ENCODE measurements at places on chromosomes 1 and 21.

DNA sequence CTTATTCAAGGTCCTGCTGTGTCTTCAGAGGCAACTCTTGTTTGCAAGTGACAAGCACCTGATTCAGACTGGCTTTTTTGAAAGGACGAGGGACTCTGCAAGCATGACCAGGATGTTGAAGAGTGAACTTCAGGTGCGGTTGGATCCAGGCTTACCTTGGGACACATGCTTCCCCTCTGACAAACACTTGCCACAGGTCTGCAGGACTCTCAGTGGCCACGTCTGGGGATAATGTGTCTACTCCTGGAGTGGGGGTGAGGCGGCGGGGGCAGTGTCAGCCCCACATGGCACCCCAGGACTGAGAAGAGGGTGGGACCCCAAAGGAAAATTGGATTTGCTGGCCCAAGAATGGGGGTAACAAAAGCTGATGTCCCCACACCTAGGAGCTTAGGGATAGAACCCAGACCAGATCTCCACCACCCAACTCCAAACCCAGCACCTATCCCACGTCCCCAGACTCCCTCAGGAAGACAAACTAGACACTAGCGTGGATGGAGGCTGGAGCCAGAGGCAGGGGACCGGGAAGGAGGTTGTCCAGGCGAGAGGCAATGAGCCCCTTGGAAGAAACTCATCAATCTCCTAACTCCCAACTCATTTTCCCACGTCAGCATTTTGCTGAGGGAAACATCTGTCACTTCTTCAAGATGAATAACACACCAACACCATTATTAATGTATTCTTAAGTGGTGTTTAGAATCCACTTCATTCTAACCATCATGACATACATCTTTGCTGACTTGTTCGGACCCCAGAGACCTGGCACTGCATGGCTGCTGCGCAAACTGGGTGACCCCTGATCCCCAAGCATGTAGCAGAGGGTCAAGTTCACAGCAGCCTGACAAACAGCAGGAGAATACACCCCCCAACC lies 32.0 kb upstream of the LAPTM5 start:
- peaks cover 3% of the 10 kb centered on the region for H3K4me1 ChIP-seq
- no peak overlapping the region for H3K4me3 ChIP-seq
- no peaks in the 10 kb centered on the region for H3K27me3 ChIP-seq

DNA sequence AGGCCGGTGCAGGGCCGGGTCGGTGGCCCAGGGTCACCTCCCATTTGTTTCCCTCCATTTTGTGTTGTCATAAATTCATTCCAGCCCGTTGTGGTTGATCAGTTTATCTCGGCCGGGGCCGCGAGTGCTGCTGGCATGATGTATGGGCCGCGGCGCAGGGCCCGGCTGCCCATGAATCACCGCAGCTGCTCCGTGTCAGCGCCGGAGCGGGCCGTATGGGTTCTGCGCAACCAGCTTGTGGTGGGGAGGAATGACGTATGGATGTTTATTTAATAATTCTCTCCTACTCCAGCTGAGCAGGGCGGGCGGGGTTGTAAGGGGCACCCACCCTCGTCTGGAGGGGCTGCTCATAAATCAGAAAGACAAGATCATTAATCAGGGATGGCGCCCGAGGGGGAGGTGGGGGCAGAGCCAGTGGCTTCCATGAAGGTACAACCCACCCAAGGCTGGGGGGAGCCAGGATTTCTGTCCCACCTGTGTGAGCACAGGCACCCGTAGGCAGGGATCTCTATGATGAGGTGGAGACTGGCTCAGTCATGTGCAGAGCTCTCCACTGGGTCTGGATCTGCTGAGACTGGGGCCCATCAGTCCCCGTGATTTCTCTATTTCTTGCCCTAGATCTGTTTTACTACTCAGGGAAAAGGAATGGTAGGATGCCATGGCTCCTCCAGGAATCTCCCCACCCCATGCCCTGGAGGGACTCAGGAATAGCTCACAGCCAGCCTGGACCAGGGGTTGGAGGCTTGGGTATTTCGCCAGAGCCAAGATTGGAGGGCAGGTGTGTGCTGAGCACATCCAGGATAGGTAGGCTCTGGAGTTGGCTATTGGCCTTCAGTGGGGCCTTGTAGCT lies 27.8 kb downstream of the TMEM53 start:
- no peaks in the 10 kb centered on the region for H3K27me3 ChIP-seq
- no peak overlapping the region for H3K4me3 ChIP-seq
- peaks cover 11% of the 10 kb centered on the region for H3K4me1 ChIP-seq
- H3K36me3 ChIP-seq: peaks cover 79% of the 10 kb centered on the region
- DNase-seq: no peak

- H3K4me3 ChIP-seq: no peak overlapping the region
- no peaks in the 10 kb centered on the region for H3K36me3 ChIP-seq
- no peaks in the 10 kb centered on the region for H3K4me1 ChIP-seq
- no peaks in the 10 kb centered on the region for H3K27me3 ChIP-seq
- DNase-seq: no peak
Observed at GRCh38 chr1:70656361-70656760, 245.3 kb downstream of the CTH start.

- no peaks in the 10 kb centered on the region for H3K36me3 ChIP-seq
- H3K27me3 ChIP-seq: no peaks in the 10 kb centered on the region
- peaks cover 3% of the 10 kb centered on the region for H3K4me1 ChIP-seq
- no peak overlapping the region for H3K27ac ChIP-seq
Observed at GRCh38 chr21:14452031-14452726, 69.2 kb upstream of the HSPA13 start.

DNA sequence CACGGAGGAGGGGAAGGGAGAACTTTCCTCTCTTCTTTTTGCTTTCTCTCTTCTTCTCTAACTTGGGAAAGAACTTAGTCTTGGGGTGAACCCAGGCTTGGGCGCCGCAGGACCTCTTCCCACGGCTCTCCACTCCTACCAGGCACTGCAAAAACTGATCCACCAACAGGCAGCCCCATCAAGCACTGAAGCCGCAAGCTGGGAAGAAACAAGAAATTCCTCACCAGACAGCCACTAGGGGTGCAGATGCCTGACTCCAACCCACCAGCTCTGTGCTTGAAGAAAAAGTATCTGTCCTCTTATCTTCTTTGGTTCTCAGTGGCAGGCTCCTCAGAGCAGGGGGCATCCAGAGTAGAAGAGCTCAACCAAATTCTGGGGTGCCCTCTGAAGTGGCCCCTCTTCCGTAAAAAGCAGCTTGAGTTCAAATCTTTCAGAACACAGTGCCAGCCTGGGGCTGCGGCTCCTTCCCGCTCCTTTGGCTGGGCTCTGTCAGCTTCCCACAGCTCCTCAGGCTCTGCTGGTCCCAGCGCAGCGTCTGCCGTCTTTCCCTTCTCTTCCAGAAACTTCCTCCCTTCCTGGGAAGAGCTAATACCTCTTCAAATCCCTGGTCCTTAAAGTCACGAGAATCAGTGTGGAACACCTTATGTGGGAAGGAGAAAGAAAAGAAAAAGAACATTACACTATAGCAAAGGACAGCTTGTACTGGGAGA lies 2.4 kb downstream of the SLC41A1 start:
- no peaks in the 10 kb centered on the region for H3K4me1 ChIP-seq
- H3K27ac ChIP-seq: no peak overlapping the region
- H3K27me3 ChIP-seq: peaks cover 8% of the 10 kb centered on the region
- DNase-seq: peak; percentile 81
- peaks cover 12% of the 10 kb centered on the region for H3K36me3 ChIP-seq

DNA sequence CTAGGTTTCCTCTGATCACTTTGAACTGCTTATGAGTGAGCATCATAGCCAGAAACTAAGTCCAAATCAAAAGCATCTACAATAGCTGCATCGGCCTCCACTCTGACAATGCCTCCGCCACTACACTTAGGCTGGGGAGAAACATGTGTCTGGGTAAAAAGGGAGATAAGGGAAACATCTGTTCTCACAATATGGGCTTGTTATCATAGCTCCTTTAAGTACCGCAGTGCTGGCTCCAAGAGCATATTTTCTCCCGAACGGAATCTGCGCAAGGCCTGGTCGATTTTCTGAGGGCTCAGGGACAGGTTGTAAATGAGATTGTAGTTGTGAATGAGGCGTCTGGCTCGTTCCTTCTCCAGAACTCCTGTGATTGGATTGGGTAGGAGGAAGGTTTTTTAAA lies 63.9 kb upstream of the CYP2J2 start:
- no peak overlapping the region for H3K27ac ChIP-seq
- no peaks in the 10 kb centered on the region for H3K4me1 ChIP-seq
- no peaks in the 10 kb centered on the region for H3K36me3 ChIP-seq
- DNase-seq: no peak
- no peaks in the 10 kb centered on the region for H3K27me3 ChIP-seq

DNA sequence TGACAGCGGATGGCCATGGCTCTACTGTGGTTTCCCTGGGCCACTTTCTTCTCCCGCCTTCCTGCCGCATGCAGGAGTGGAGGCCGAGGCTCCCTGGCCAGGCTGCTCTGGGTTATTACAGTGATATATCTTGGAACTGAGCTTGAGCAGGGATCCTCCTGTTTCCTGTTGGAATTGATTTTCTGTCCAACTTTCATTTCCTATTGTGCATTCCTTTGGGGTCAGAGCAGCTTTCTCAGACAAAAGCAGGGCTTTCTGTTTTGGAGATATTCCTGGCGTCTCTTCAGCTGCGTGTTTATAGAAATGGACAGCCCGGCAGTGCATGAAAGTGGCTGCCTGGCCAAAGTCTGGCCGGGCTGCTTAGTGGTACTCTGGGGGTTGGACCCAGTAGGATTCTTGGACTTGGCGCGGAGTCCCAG lies 146.4 kb downstream of the KIF26B start:
- no peak for DNase-seq
- no peaks in the 10 kb centered on the region for H3K27me3 ChIP-seq
- no peak overlapping the region for H3K4me3 ChIP-seq
- no peaks in the 10 kb centered on the region for H3K4me1 ChIP-seq

DNA sequence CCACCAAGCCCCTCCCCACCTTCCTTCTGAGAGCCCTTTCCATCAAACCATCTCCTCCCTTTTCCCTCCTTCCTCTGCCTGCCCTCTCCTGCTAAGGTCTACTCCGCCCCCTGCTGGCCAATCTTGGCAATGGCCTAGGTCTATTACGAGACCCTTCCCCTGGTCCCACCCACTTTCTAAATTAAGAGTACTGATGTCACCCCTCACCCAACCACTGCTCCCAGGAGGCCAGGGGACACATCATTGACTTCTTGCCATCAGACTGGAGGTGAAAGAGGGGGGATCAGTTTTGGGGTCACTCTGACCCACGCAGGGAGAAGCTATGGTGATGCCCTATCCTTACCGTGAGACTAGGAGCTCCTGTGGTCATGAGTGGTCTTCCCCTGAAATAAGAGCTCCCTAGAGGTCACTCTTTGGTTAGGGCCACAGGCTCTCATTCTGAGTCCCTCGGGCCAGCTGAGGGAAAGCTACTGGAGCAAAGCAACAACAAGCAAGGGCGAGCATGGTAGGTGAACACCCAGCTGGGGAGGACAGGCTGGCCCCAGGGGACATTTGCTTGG lies 34.6 kb upstream of the S100A7 start:
- H3K27ac ChIP-seq: no peak overlapping the region
- no peaks in the 10 kb centered on the region for H3K4me1 ChIP-seq
- DNase-seq: peak; percentile 99
- H3K4me3 ChIP-seq: no peak overlapping the region

- H3K4me3 ChIP-seq: no peak overlapping the region
- no peaks in the 10 kb centered on the region for H3K27me3 ChIP-seq
- no peaks in the 10 kb centered on the region for H3K4me1 ChIP-seq
- DNase-seq: no peak
- H3K36me3 ChIP-seq: no peaks in the 10 kb centered on the region
Observed at GRCh38 chr1:79117376-79117775, 110.8 kb upstream of the ADGRL4 start.

DNA sequence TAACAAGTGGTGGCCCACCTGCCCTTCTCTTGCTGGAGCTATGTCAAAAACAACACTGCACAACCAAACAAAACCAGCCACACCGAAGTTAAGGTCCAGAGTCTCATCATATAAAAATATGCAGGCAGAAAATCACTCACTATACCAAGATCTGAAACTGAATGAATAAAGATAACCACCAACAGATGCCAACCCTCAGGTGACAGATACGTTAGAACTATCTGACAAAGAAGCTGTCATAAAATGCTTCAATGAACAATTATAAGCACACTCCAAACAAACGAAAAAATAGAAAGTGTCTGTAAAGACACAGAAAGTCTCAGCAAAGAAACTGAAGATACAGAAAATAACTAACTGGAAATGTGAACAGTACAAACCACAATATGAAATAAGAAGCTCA lies 14.0 kb downstream of the ZNF496 start:
- no peaks in the 10 kb centered on the region for H3K27me3 ChIP-seq
- H3K4me3 ChIP-seq: no peak overlapping the region
- no peak for DNase-seq
- H3K36me3 ChIP-seq: peaks cover 96% of the 10 kb centered on the region
- no peaks in the 10 kb centered on the region for H3K4me1 ChIP-seq

DNA sequence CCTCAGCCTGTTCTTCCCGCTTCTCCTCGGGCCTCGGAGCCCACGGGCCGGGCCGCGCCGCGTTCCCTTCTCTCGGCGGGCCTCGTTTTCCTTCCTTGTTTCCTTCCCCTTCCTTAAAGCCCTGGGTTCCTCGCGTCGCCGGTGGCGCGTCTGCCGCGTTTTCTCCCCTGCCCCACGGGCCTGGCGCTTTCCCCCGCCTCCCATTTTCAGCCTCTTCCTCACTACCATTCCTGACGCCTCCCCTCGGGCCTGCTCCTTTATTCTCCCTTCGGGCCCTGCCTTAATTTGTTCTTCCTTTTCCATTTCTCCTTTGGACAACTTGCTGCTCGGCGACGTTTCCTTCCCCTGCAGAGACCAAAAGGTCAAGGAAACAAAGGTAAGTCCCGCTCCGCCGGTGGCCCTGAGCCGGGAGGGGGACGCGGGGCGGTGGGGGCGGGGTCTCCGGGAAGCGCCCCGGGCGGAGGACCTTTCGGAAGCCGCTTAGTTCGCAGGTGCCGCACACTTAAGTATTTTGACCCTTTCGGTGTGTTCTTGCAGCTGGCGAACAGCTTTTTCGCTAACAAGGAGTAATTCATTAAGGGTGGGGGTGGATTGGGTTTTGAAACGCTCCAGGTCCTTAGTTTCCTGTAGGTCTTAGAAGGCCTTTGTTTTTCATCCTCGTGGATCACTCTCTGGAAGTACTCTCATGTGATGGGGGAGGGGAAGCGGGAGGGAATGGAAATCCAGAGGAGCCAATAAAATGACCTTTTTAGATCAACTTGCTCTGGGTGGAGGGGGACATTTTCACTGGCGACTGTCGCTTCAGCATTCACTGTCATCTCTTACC lies 780 bp downstream of the YTHDF2 start:
- H3K27ac ChIP-seq: peak overlapping the region; percentile 96
- no peaks in the 10 kb centered on the region for H3K27me3 ChIP-seq
- H3K4me1 ChIP-seq: no peaks in the 10 kb centered on the region
- peak; percentile 86 for DNase-seq
- H3K36me3 ChIP-seq: peaks cover 45% of the 10 kb centered on the region

- H3K27me3 ChIP-seq: no peaks in the 10 kb centered on the region
- H3K27ac ChIP-seq: no peak overlapping the region
- H3K4me3 ChIP-seq: no peak overlapping the region
Observed at GRCh38 chr1:46587069-46587468, 17.0 kb downstream of the MKNK1 start.

- DNase-seq: no peak
- H3K27ac ChIP-seq: no peak overlapping the region
- no peak overlapping the region for H3K4me3 ChIP-seq
- H3K4me1 ChIP-seq: peaks cover 16% of the 10 kb centered on the region
Observed at GRCh38 chr1:53123453-53124140, 18.8 kb downstream of the SLC1A7 start.
